ENCODE measurements at places on chromosomes 12 and 14.
A peak's percentile ranks its signal among the peaks of the same experiment; 100 is the strongest.

- H3K27ac ChIP-seq = peak overlapping the region; percentile 87
- H3K4me3 ChIP-seq = no peak overlapping the region
- H3K36me3 ChIP-seq = no peaks in the 10 kb centered on the region
- DNase-seq = no peak
- H3K27me3 ChIP-seq = no peaks in the 10 kb centered on the region
These were observed 205.7 kb downstream of the ZFP36L1 start for GRCh38 chr14:68586896-68587751.

DNA sequence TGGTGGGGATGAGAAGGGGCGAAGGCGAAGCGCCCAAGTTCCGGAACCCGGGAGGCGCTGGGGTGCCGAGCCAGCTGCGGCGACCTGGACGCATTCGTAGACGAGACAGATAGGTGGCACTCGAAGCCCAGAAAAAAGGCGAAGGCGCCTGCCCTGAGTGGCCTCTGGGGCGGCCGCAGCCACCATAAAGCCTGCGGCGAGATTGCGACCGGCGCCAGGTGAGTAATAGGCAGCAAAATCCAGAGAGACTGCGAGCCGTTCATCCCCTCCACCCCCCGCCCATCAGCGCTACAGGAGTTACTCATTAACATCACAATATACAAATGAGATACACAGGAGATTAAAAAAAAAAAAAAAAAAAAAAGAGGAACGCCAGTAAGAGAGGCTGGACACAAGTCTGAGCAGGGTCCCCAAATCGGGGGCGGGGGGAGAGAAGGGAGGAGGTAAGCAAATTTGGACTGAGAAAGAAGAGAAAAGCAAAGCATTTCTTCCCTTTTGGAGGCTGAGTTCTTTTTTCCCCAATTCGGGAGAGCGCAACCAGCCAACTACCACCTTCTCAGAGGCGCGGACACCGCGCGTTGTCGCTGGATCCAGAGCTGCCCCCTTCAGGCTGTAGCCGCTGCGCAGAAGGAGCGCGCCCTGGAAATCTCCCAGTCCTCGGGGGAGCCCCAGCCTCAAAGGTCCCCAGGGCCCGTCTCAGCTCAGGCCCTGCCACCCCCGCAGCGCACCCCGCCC lies 15.7 kb downstream of the TBX3 start:
- no peaks in the 10 kb centered on the region for H3K36me3 ChIP-seq
- peak overlapping the region; percentile 33 for H3K4me3 ChIP-seq
- H3K27ac ChIP-seq = peak overlapping the region; percentile 97
- peak; percentile 94 for DNase-seq
- no peaks in the 10 kb centered on the region for H3K27me3 ChIP-seq

DNA sequence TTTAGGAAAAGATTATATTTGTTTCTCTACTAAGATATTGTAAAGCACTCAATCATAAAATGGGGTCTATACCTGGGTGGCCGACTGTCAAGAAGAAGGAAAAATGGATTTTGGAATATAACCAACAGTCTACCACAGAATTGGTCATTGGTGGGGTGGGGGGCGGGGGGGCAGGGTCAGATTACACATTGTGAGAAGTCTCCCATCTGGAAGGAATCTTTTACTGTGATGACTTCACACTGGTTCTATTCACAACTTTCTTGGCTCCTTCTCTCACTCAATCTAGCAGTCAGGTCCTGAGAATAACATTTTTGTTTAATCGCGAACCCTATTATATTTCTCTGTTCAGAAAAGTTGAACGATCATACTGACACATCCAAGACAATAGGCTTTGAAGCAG lies 8.7 kb upstream of the CLEC4E start:
- H3K27ac ChIP-seq = no peak overlapping the region
- H3K36me3 ChIP-seq = no peaks in the 10 kb centered on the region
- H3K27me3 ChIP-seq = no peaks in the 10 kb centered on the region
- H3K4me1 ChIP-seq = no peaks in the 10 kb centered on the region
- DNase-seq = no peak

DNA sequence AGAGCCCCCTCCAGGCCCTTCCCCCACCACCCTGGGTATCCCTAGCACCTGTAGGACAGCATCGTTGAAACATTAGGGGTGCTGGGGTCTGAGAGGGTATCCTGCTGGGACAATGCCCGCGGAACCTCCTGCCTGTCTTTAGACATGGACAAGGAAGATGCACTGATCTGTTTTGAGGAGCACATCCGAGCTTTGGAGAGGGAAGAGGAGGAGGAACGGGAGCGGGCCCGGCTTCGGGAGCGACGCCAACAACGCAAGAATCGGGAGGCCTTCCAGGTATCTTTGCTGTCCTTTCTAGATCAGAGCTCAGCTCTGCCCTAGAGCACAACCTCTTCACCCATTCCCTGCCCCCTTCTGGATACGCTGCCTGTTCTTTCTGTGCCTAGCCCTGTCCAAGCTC lies 13.2 kb downstream of the PRPF40B start:
- no peak for DNase-seq
- H3K27me3 ChIP-seq = no peaks in the 10 kb centered on the region
- H3K4me3 ChIP-seq = no peak overlapping the region

- no peaks in the 10 kb centered on the region for H3K4me1 ChIP-seq
- no peak overlapping the region for H3K27ac ChIP-seq
- DNase-seq = no peak
- H3K27me3 ChIP-seq = no peaks in the 10 kb centered on the region
- H3K36me3 ChIP-seq = no peaks in the 10 kb centered on the region
These were observed 2.0 kb downstream of the RMST start for GRCh38 chr12:97464385-97465321.

GRCh38 chr12:130639476-130640424 lies 76.3 kb downstream of the RIMBP2 start:
- H3K27ac ChIP-seq = no peak overlapping the region
- DNase-seq = peak; percentile 15
- no peaks in the 10 kb centered on the region for H3K27me3 ChIP-seq
- H3K4me3 ChIP-seq = no peak overlapping the region

- no peak overlapping the region for H3K27ac ChIP-seq
These were observed 61.7 kb downstream of the PPM1H start for GRCh38 chr12:62873116-62873825.

- H3K27me3 ChIP-seq = no peaks in the 10 kb centered on the region
- no peaks in the 10 kb centered on the region for H3K4me1 ChIP-seq
- H3K36me3 ChIP-seq = no peaks in the 10 kb centered on the region
- no peak overlapping the region for H3K27ac ChIP-seq
These were observed 241.7 kb downstream of the AEBP2 start for GRCh38 chr12:19681007-19681406.

DNA sequence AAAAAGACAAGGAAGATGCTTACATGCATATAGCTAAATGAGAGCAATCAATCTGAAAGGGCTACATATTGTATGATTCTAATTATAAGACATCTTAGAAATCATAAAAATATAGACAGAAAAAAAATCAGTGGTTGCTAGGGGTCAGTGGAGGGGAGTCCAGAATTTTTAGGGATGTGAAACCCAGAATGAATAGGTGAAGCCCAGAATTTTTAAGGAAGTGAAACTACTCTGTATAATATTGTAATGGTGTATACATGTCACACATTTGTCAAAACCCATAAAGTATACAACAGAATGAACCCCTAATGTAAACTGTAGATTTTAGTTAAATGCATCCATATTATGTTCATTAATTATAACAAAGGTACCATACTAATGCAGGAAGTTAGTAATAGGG lies 713.2 kb downstream of the FLRT2 start:
- no peak for DNase-seq
- no peak overlapping the region for H3K27ac ChIP-seq
- no peak overlapping the region for H3K4me3 ChIP-seq

DNA sequence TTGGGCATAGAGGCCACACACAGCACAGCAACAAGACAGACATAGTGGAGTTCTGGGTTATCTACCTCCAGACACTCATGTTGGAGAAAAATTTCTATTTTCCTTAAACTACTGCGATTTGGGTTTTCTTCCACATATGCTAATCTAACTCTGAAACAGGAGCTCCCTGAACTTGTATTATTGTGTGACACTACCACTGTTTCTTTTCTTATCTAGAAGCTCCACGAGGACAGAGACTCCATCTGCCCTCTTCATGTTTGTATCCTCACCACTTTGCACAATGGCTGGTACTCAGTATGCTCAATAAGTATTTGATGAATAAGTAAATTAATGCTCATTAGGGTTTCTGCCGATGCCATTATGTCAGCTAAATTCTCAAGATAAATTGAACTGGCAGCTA lies 218.6 kb downstream of the PAX9 start:
- H3K4me3 ChIP-seq = no peak overlapping the region
- DNase-seq = no peak
- no peaks in the 10 kb centered on the region for H3K27me3 ChIP-seq

- no peaks in the 10 kb centered on the region for H3K27me3 ChIP-seq
- no peak for DNase-seq
- H3K4me1 ChIP-seq = no peaks in the 10 kb centered on the region
- H3K4me3 ChIP-seq = no peak overlapping the region
- no peaks in the 10 kb centered on the region for H3K36me3 ChIP-seq
- no peak overlapping the region for H3K27ac ChIP-seq
These were observed 7.0 kb upstream of the BCAT1 start for GRCh38 chr12:24955853-24956252.

DNA sequence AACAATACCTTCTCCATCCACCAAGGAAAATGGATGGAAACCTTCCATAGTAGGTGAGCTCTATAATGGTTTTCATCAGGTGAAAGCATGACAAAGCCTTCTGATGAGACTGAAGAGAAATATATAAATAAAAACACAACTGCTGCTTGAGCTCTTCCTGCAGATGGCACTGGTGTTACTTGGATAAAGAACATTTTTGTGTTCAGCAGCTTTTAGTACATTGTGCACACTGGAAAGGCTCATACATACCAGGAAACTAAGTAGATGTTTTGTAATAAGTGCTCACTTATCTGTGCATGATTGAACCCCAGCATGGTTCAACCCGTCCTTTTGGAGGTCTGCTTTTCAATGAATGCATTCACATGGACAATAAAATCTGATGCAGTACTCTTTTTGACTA lies 357.3 kb upstream of the MIS18BP1 start:
- no peaks in the 10 kb centered on the region for H3K4me1 ChIP-seq
- DNase-seq = no peak
- no peaks in the 10 kb centered on the region for H3K36me3 ChIP-seq
- no peak overlapping the region for H3K4me3 ChIP-seq
- H3K27ac ChIP-seq = no peak overlapping the region

GRCh38 chr12:92503971-92504593 lies 198.7 kb upstream of the PLEKHG7 start:
- H3K27ac ChIP-seq = peak overlapping the region; percentile 93
- H3K4me1 ChIP-seq = no peaks in the 10 kb centered on the region
- H3K36me3 ChIP-seq = no peaks in the 10 kb centered on the region
- H3K4me3 ChIP-seq = no peak overlapping the region
- no peak for DNase-seq
- H3K27me3 ChIP-seq = no peaks in the 10 kb centered on the region

GRCh38 chr12:96247563-96247962 lies 53.4 kb downstream of the ELK3 start:
- H3K4me3 ChIP-seq = no peak overlapping the region
- no peaks in the 10 kb centered on the region for H3K36me3 ChIP-seq
- H3K27ac ChIP-seq = no peak overlapping the region
- no peaks in the 10 kb centered on the region for H3K27me3 ChIP-seq
- no peaks in the 10 kb centered on the region for H3K4me1 ChIP-seq
- no peak for DNase-seq

DNA sequence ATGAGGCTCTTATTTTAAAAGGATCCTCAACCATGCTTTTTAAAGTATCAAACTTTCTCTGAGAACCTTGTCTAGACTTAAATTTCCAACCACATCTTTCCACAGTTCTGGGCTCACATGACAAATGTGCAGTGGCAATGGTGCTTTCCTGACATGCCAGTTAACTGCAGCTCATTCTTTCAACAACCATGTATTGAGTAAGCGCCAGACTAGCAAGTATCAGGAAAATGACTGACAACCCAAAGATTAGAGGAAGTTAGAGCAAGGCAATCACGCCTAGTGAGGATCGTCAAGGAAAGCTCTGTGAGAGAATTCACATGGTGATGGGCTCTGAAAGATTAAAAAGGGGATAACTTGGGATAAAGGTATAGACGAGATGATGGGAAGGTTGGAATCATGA lies 35.8 kb downstream of the FLVCR2 start:
- H3K27ac ChIP-seq = no peak overlapping the region
- no peaks in the 10 kb centered on the region for H3K36me3 ChIP-seq
- no peaks in the 10 kb centered on the region for H3K4me1 ChIP-seq
- no peak for DNase-seq

DNA sequence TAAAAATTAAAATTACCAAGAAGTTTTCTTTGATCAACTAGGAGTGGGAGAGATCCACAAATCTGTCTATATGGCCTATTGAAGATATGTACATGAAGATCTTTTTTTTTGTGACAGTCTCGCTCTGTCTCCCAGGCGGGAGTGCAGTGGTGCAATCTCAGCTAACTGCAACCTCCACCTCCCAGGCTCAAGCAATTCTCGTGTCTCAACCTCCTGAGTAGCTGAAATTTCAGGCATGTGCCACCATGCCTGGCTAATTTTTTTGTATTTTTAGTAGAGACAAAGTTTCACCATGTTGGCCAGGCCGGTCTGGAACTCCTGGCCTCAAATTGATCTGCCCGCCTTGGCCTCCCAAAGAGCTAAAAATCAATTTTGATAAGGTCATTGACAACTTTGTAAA lies 4.6 kb upstream of the NFATC4 start:
- DNase-seq = no peak
- no peak overlapping the region for H3K27ac ChIP-seq
- H3K36me3 ChIP-seq = no peaks in the 10 kb centered on the region
- H3K27me3 ChIP-seq = no peaks in the 10 kb centered on the region
- H3K4me1 ChIP-seq = peaks cover 4% of the 10 kb centered on the region

DNA sequence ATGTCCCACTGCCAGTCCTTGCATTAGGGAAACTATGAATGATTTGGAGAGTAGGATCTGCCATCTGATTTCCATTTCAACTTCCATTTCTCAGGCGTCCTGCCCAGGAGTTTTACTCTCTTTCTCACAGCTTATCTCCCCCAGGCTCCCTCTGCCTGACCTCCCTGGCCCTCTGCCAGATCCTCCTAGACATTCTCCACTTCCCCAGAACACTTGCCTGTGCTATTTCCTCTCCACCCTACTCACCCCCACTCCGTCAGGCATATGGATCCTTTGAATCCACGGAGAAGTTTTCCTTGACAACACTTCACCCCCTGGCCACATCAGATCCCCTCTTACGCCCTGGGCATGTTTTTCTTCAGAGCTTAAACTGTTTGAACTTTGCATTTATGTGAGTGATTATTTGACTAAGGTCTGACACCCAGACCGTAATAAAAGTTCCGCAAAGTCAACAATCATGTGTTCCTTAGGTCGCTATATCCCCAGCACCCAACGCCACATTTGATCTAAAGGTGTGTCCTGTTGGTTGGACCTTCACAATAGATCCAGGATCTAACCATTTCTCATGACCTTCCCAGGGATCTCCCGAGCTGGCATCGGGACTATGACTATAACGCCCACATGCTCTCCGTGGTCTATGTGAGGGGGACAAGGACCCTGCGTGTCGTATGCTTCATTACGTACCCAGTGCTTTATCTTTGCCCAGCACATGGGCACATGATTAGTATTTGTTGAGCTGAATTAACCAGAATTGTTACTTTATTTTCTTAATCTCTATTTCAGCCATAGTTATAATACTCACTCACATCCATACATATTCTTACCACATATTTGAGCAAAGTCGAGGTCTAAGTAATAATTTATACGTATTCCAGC lies 255.8 kb upstream of the FOXN3 start:
- H3K27ac ChIP-seq = no peak overlapping the region
- no peaks in the 10 kb centered on the region for H3K27me3 ChIP-seq
- no peaks in the 10 kb centered on the region for H3K4me1 ChIP-seq
- no peaks in the 10 kb centered on the region for H3K36me3 ChIP-seq
- DNase-seq = no peak

GRCh38 chr12:28865776-28866175 lies 283.3 kb upstream of the FAR2 start:
- H3K4me3 ChIP-seq = no peak overlapping the region
- DNase-seq = no peak
- H3K27ac ChIP-seq = no peak overlapping the region
- H3K27me3 ChIP-seq = no peaks in the 10 kb centered on the region
- H3K4me1 ChIP-seq = no peaks in the 10 kb centered on the region

Data from breast epithelium (tissue), 4 donors.